ENCODE measurements at places on chromosomes 5 and 9.

DNA sequence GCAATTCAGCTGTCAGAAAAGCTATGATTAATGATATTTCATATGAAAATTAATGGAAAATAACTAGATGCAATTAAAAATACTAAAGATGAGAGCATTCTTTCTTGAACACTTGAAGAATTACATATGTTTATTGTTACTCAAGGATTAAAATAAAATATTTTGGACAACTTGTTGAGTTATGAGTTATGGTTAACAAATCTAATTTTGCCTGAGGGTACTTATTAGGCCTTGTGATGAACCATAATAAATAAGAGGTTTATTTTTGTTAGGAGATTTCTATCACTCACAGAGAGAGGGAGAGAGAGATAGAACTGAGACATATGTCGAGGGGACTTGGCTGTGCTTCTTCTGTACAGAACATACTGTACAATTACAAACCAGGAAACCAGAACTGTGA lies 183.7 kb downstream of the ISL1 start:
- no peak for DNase-seq

- DNase-seq, result no peak
Measured at GRCh38 chr5:149588936-149589335, 7.6 kb downstream of the ARHGEF37 start.

- no peak for DNase-seq
Measured at GRCh38 chr5:23164971-23165370, 311.8 kb upstream of the CDH12 start.

DNA sequence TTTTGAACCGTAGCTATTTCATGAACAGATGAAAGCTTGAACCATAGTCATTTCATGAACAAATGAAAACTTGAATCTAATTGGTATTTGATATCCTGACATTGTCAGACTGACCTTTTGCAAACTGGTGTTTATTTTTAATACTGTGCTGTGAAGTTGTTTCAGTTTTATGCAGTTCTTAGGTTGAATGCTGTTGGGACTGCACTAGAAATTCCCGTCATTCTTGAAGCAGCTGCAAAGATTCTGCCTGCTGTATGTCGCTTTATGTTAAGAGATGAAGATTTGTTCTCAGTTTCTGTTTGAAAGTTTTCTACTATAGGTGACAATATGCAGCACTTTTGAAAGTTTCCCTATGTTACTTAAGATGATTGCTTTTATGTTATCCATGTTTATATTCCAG lies 22.5 kb upstream of the FAM120AOS start:
- DNase-seq, result no peak

DNA sequence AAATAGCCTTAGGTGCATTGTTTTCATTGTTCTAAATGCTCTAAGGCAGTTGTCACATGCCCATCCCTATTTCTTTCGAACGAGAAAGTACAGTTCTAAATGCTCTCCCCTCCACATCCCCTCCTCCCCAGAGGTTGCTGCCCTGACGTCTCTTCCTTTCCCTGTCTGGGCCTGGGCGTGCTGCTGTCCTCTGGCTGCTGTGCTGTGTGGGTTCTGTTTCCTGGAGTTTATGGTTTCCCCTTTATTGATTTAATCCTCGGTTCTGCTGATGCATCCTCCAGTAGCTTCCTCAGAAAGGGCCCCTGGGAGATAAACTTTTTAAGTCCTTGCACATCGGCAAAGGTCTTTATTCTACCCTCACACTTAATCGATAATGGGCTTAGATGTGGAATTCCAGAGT lies 48.8 kb downstream of the MVB12B start:
- DNase-seq, result no peak

DNA sequence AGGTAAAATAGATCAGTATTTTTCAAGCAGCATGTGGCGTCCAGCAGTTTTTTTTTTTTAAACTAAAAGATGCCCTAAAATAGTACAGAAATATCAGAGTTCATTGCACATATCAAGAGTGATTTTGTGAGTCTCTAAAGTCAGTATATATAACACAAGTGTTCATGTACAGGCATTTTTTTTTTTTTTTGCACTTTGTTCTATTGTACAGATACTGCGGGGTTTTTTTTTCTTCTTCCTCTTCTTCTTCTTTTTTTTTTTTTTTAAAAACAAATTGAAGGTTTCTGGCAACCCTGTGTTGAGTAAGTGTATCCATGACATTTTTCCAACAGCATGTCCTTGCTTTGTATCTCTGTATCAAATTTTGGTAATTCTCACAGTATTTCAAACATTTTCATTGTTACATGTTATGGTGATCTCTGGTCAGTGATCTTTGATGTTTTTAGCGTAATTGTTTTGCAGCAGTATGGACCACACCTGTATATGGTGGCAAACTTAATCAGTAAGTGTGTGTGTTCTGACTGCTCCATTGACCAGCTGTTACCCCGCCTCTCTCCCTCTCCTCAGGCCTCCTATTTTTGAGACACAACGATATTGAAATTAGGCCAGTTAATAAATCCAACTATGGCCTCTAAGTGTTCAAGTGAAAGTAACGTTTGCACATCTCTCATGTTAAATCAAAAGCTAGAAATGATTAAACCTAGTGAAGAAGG lies 76.8 kb downstream of the TRIO start:
- DNase-seq, result no peak

DNA sequence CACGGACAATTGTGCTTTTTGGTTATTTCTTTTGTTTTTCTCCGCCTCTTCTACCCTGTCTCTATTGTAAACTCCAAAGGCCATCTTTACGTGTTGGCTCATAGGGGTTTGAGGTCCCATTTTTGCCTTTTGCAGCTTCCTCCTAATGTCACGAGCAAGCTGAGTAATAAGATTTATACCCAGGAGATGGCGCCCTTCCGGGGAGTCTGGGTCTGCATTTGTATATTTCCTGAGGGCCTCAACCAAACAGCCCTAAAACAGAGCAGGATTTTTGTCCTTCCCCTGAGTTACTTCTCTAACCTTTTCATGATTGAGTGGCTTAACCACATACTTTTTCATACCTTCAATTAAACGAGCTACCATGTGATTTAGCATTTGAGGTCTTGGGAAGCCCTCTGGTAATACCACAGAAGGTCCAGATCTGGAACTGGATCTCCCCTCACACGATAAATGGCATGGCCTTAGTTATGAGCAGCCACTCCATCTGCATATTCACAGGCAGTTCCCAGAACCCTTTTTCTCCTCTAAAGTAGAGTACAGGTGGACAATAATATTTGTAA lies 11.2 kb upstream of the CFAP95 start:
- no peak for DNase-seq

GRCh38 chr5:39024884-39025283 lies 49.3 kb downstream of the RICTOR start:
- DNase-seq, result no peak

GRCh38 chr5:110894805-110895204 lies 156.0 kb downstream of the SLC25A46 start:
- DNase-seq, result no peak

DNA sequence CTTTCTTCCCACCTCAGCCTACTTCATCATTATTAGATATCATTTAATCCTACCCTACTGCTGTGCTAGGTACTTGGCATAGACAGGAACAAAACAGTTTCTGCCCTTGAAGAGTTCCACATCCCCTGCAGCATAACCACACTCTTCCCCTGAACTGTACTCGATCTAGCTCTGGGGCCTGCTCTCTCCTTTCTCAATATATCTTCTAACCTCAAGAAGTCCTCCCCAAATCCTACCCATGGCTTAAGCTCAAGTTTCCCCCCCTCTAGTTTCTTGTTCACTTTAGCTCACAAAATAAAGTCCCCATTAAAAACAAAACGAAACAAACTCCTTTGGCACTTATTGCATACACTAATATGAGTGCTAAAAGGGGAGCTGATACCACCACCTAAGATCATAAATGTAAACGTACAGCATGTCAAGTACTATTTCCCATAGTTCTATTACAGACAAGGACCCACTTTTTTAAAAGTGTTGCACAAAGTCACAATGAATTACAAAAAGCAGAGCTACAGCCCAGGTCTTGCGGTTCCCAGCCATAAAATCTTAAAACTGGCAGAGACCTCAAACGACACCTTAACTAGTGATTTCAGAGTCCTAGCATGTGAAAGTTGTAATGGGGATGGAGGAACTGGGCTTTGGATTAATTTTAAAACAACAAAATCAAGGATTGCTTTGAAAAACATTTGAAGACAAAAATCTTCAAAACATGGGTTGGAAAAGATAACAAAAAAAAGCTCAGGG lies 80.7 kb downstream of the PTPDC1 start:
- no peak for DNase-seq

- DNase-seq, result no peak
Measured at GRCh38 chr5:77643654-77644370, 5.3 kb upstream of the OTP start.

DNA sequence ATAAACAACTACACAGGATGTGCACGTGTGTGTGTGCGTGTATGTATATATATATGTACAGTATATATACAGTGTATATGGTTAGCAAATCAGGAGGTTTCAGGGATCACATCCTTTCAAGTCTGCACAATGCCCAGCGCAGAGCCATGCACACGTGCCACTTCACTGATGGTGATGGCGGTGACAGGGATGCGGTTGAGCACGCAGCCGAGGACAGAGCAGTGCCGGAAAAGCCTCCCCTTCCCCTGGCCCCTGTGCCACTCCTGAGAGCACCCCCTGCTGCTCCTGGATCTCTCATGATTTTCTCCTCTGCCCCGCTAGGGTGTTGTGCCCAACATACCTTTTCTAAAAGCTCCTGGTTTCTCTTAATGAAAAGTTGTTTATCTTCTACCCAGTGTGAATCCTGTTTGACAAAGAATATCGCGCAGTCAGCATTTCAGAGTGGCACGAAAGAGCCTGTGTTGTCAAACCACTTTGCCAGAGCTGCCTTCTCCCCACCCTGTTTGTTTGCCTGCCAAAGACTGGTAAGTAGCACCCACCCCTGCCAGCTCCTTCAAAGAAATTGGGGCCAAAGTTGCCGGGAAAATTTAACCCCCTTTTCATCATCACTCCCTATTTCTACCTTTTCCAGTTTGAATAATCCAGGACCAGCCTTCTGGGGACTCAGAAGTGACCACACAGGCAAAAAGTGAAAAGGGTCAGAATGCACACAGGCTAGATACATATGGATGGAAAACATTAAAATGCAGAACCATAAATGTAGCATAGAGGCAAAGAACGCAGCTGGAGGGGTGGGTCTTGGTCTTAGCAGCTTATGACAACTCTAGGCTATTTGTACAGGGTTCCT lies 126.2 kb upstream of the DPYSL3 start:
- DNase-seq, result no peak

DNA sequence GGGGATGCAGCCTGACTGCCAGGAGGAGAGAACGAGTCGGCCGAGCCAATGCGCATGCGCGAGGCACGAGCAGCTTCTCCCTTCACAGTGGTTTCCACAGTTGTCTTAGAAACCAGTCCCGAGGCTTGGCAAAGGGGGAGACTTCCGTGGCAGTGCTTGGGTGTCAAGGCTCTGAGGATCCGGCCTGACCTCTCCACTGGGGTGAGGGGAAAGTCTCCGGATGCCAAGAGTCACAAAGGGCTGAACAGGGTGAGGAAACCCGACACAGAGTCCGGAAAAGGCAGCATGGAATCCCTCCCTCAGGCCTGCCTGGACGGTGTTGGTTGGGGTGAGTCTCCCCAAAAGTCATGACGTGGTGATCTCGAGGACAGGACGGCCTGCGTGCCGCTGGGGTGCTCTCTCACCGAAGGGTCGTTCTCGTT lies 475.5 kb downstream of the SPATA31A7 start:
- DNase-seq, result no peak

GRCh38 chr5:65172486-65173129 lies 309.1 kb downstream of the ADAMTS6 start:
- no peak for DNase-seq

DNA sequence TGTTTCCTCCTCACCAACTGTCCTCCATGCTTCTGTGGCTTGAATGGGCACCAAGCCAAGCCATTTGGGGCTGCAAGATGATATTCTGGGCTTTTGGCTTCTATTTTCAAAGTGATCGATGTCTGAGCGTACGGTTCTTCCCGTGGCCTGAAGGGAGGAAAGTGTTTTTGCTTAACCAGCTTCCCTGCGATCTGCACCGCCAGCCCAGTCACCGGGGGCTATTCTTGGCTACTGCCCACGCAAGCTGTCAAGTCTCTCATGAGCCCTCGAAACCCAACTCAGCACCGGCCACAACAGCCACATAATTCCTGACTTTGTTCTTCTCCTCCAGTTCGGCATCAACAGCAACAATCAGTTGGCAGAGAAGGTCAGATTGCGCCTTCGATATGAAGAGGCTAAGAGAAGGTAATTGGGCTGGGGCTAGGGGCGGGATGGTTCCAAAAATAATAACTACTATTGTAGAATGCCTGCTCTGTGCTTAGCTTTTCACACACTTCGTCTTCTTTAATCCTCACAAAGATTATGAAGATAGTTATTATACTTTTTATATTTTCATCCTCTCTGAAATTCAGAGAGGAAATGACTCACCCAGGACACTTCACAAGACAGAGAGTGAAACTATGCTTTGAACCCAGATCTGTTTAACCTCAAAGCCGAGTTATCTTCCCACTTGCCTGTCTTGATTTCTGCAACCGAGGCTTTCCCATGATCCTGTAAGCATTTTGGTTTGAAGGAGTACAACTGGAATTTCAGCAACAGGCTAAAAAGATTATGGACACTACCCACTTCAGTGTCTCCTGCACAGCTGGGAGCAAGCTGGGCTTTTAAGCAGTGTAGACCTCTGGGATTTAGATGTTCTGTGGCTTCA lies 76.4 kb upstream of the RARS1 start:
- no peak for DNase-seq

DNA sequence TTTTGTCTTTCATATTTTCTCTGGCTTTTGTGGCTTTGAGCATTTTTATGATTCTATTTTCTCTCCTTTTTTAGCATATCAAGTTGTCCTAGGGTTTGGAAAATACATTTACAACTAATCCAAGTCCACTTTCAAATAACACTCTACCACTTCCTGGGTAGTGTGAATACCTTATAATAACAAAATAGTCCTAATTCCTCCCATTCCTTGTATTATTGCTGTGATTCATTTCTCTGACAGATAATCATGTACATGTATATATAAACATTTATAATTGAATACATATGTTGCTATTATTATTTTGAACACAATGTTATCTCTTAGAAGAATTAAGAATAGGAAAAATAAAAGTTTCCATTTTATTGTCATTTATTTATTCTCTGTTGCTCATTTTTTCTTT lies 14.9 kb upstream of the ADAM19 start:
- DNase-seq, result no peak

DNA sequence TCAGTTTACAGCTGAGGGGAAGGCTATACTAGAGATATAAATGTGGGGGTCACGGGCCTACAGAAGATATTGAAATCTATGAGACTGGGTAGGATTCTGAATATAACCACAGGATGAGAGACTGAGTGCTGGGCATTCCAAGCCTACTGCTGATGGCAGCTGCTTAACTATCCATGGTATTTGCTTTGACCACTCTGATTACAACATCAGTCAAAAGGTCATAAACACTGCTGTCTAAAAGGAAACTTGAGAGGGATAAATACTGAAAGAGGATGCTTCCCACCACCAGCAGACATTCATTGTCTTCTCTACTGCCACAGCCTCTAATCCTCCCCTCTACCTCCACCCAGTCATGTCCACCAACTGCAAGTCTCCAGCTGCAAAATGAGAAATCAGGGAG lies 3.8 kb downstream of the ZNF622 start:
- DNase-seq, result no peak

DNA sequence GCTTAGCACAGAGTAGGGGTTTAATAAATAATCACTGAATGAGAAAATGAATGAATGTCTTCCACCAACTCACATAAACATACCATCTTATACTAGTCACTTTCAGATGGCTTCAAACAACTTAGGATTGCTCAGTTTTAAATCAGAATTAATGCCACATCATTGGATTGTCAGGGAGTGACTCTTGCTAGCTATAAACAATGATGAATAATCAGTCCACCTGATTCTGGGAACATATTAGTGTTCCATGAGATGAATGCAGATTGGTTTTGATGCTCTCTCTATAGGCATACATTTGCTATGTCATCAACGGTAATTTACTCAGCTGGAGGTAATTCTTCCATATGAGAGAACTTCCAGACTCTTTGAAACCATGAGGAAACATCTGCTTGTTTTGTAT lies 97.4 kb downstream of the CDH9 start:
- DNase-seq, result no peak
